Activated CD8-positive, alpha-beta T cell treated with anti-CD3 and anti-CD28 coated beads, Interleukin-2, amount 10 ng/mL, durations not matched to agents 7 days and 5 days (primary cell): ENCODE measurements at places on chromosomes 3 and 15.

- peaks cover 15% of the 10 kb centered on the region for H3K4me1 ChIP-seq
- H3K4me3 ChIP-seq = no peak overlapping the region
- no peak for DNase-seq
These were observed 34.8 kb downstream of the DENND4A start for GRCh38 chr15:65757256-65757655.

DNA sequence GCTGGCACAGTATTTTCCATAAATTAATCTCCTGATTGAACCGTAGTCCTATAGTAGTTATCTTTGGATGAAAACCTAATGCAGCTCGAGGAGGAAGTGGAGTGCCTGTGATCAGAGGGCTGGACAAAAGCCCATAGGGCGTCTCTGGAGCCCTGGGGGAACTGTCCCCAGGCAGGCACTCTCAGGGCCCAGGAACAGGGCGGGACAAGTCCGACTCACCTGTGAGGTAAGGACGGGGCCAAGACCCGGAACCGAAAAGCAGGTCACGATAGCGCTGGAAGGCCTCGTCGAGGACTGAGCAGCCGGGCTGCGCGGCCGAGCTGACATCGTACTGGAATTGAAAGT is 341 bp downstream of the HEXA start:
- H3K27me3 ChIP-seq = no peaks in the 10 kb centered on the region
- peak overlapping the region; percentile 98 for H3K27ac ChIP-seq
- H3K4me1 ChIP-seq = peaks cover 40% of the 10 kb centered on the region
- peaks cover 17% of the 10 kb centered on the region for H3K36me3 ChIP-seq

DNA sequence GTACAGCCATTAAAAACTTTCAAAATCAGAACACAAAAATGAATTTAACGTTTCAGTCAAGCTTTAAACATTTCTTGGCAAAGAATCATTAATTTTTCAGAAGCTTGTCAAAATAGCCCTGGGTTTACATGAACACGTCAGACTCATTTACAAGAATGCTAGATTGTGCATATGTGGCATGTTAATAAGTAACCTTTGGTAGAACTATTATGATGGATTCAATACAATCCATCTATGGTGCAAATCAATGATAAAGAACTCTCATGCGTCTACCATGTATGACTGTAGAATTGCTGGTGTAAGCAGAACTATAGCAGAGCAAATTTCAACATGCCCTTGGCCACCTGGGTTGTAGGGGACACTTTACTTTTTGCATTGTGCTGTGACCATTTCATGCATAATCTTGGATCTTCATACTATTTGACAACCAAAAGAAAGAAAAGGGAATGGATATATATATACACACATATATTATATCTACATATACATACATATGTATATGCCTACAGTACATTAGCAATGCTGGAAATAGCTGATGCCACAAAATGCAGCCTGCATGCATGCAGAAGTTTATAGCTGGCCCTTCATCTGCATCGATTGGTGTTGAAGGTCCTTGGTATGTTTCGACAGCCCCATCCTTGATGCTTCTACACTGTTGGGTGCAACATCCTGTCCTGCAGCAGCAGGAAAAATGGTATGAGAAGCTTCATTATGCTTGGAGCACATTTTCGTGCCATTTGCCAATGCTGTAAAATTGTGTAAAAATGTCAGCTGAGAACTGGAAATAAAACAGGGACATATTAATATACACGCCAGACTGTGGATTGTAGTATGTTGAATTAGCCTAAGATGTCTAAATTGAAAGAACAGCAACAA is 189.0 kb downstream of the MBNL1 start:
- H3K27ac ChIP-seq = peak overlapping the region; percentile 52
- peaks cover 57% of the 10 kb centered on the region for H3K36me3 ChIP-seq
- H3K4me1 ChIP-seq = peaks cover 26% of the 10 kb centered on the region
- DNase-seq = no peak
- no peaks in the 10 kb centered on the region for H3K27me3 ChIP-seq
- H3K4me3 ChIP-seq = no peak overlapping the region

- H3K27ac ChIP-seq = no peak overlapping the region
- DNase-seq = no peak
- H3K4me3 ChIP-seq = no peak overlapping the region
- H3K4me1 ChIP-seq = no peaks in the 10 kb centered on the region
These were observed 59.5 kb downstream of the ABCC5 start for GRCh38 chr3:183958226-183958625.

DNA sequence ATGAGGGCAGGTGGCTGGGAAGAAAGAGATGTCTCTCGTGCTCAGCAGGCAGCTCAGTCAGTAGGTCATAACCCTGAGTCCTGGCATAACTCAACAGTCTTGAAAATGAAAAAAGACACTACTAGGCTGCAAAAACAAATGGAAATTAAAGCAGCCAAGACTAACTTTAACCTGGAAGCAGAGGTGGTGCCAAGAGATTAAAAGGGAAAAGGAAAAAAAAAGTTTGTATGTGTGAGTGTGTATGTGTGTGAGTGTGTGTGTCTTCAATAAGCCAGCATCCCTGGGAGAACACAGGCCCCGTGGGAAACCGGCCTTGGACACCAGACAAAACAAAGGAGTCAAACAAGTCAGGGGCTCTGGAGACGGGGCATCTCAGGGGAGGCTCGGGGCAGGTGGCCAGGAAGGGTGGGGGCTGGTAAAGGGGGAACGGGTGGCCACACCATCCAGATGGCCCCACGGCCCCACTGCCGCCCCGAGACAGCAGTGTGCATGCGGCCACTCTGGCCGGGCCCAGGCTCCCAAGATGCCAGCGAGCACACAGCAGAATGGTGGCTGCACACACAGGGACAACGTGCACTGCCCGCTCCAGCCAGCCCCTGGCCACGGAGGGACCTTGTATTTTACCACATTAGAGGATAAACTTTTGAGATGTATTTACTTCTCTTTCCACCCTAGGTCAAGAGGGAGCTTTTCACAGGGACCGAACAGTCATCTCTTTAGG is 23.8 kb downstream of the CYFIP1 start:
- no peak overlapping the region for H3K27ac ChIP-seq
- H3K27me3 ChIP-seq = no peaks in the 10 kb centered on the region
- no peaks in the 10 kb centered on the region for H3K36me3 ChIP-seq
- no peak for DNase-seq
- H3K4me1 ChIP-seq = no peaks in the 10 kb centered on the region

GRCh38 chr3:172938788-172939187 is 188.3 kb downstream of the ECT2 start:
- no peak for DNase-seq
- H3K27me3 ChIP-seq = no peaks in the 10 kb centered on the region
- H3K36me3 ChIP-seq = no peaks in the 10 kb centered on the region
- no peak overlapping the region for H3K4me3 ChIP-seq

- H3K36me3 ChIP-seq = peaks cover 2% of the 10 kb centered on the region
- H3K4me1 ChIP-seq = peaks cover 52% of the 10 kb centered on the region
- no peaks in the 10 kb centered on the region for H3K27me3 ChIP-seq
These were observed 356.3 kb upstream of the TBL1XR1 start for GRCh38 chr3:177553579-177553978.
